ENCODE measurements at places on chromosomes 11 and 22.

DNA sequence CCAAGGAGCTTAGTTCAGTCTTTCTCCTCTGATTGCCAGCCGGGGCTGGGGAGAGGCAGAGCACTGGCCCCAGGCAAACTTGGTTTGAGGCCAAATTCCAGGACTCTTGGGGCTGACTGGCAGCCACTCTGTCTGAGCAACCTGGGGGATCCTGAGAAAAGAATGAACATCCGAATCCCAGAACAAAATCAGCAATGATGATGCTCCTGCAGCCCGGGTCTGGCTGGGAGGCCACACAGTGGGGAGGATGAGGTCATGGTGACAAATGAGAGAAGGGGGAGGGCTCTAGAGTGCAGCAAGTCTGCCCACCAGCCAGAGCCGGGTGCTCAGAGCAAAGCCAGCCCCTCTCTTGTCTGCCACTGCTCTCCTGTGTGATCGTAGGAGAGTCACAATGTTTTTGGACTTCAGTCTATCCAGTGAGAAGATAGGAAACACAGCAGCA, 71.8 kb upstream of the PAX6 start:
- no peak for DNase-seq

- DNase-seq: no peak
These were observed 1.3 kb upstream of the WNT7B start for GRCh38 chr22:45978275-45978713.

GRCh38 chr11:12435264-12435663, 57.9 kb downstream of the PARVA start:
- no peak for DNase-seq

DNA sequence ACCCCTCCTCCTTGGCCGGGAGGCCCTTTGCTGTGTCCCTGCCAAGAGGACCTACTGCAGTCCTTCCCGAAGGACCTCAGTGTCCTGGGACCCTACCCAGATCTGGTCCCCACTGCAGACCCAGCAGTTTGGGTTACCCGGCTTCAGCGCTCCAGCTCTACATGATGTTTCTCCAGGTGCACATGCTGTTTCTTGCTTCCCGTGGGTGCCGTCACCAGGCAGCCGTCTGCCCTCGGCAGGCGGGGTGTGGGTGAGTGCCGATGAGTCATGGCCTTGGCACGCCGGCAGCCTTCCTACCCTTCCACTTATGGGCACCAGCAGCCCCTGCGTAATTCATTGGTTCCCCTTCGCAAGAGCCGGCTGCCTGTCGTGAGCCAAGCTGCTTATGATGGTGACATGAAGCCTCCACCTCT, 101.8 kb downstream of the BCR start:
- DNase-seq: no peak

DNA sequence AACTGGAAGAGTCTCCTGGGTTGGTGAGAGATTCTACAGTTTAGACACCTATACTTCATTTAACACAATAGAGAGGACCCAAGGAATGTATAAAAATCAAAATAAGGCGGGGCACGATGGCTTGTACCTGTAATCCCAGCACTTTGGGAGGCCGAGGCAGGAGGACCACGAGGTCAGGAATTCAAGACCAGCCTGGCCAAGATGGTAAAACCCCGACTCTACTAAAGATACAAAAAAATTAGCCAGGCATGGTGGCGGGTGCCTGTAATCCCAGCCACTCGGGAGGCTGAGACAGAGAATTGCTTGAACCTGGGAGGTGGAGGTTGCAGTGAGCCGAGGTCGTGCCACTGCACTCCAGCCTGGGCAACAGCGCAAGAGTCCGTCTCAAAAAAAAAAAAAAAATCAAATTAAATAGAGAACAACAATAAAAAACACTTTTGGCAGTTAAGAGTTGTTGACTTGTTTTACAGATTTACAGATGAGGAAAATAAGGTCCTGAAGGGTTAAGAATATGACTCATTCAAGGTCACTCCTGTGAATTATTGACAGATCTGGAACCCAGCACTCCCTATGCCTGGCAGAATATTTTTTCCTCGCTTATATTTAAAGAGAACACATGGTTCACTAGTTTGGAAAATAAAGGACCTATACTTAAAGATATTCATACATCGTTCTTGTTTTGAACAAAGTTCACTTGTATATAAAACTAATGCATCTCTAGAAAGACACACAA, 5.2 kb downstream of the LGR4 start:
- DNase-seq: no peak

DNA sequence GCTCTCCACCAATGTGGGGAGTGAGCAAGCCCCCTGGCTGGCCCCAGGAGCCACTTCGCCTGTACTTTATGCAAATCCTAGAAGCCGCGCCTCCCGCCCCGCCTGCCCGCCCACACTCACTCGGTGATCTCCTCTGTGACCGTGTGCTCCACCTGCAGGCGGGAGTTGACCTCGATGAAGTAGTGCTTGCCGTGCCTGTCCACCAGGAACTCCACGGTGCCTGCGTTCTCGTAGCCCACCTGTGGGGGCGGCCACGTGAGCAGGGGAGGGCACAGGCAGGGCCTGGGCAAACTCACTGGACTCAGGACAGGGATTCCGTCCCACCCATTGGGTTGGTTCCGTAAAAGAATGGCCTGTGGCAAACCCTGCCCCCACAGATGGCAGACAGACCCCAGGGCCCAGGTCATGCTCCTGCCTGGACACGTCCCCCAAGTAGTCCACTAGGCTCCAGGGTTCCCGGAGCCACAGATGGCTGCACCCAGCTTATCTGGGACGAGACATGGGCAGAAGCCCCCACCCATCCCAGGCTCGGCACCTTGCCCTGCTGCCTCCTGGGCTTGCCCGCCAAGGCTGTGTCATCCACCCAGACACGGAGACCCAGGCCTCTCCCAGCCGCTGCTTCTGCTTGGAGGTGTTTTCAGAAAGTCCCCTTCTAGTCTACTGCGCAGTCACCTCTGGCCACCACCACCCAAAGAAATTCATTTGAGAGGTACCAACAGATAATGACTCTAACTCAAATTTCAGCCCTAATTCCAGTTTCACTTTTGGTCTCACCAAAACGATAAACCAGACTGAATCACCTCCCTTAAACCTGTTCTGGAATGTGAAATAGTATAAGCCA, 12.1 kb downstream of the LRFN4 start:
- no peak for DNase-seq

DNA sequence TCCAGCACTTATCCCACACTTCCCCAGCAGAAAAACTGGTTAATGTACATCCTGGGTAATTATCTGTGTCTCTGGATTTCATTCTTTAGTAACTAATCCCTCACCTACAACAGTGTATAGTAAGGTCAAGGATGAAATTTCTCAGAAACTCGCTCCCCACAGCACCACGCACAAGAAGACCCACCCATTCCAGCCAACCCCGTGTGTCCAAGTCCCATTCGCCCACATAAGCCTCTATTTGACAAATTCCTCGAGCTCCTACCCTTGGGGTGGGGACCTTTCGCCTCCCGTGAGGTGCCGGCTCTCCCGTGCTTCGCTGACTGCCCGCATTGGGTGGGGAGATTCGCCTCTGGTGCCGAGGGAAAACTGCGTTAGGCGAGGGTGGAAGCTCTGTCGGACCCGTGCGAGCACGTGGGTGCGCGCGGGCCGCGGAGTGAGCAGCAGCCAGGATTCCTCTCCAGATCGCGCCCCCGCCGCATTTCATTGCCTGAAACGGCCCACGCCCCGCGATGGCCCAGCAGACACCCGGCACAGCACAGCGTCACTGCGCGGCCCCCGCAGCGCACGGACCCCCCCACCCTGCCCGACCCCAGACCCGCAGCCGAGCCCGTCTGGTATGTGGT, 866 bp downstream of the EXPH5 start:
- DNase-seq: no peak

DNA sequence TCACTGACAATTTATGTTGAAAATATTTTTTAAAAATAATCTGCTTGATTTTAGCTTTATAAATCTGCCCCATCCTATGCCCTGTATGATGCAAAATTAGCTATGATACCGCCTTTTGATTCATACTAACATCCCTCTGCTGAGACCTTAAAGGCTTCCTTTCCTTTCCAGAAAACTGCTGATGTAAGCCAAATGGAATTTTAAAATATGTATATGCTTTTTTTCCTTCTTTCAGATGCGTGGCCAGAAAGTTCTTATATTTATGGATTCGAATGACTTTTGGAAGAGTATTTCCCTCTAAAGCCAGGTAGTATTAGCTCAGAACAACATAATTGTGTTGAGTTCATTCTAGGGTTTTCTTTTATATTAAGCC, 34.5 kb downstream of the SFI1 start:
- DNase-seq: no peak

- no peak for DNase-seq
These were observed 11.1 kb downstream of the NUMA1 start for GRCh38 chr11:72069200-72069599.

GRCh38 chr11:19912958-19913892, 200.6 kb downstream of the NAV2 start:
- DNase-seq: no peak

- DNase-seq: no peak
These were observed 7.3 kb upstream of the PES1 start for GRCh38 chr22:30598986-30599385.

GRCh38 chr11:46338988-46339666, 8.1 kb upstream of the DGKZ start:
- no peak for DNase-seq

- DNase-seq: no peak
These were observed 309.5 kb downstream of the CADM1 start for GRCh38 chr11:115194802-115195110.

GRCh38 chr11:27331981-27332380, 31.0 kb downstream of the CCDC34 start:
- no peak for DNase-seq

DNA sequence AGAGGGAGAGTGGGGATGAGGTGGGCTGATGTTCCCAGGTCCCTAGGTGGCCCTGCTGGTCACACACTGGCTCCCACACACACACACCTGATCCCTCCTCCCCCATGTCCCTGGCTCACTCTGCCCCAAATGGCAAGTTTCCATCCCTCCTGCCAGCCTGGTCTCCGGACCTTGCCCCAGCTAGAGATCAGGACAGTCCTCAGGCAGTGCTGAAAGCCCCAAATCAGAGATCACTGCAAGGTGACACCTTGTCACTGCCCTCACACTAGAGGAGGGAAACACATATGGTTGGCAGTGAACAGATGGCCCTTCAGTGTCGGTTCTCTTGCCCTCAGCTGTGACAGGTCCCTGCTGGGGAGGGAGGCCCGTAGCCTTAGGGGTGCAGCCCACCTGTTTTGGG, 7.6 kb downstream of the TMPRSS5 start:
- no peak for DNase-seq

DNA sequence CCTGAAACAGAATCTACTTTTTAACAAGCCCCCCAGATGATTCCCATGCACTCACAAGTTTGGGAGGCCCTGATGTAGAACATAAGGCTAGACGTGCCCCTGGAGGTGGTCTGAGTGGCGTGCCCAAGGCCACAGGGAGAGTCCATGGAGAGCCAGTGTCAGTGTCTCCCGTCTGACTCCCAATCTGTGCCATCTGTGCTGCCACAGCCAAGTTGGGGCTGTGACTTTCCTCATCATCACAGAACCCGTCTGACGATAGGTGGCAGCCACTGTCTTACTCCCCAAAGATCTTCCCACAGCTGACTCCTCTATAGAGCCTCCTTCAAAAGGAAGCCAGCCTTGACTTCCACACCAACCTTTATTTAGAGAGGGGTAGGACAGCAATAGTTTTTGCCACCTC, 470.5 kb downstream of the SOX6 start:
- DNase-seq: no peak

GRCh38 chr11:285021-285893, 3.7 kb upstream of the PGGHG start:
- DNase-seq: peak; percentile 88

DNA sequence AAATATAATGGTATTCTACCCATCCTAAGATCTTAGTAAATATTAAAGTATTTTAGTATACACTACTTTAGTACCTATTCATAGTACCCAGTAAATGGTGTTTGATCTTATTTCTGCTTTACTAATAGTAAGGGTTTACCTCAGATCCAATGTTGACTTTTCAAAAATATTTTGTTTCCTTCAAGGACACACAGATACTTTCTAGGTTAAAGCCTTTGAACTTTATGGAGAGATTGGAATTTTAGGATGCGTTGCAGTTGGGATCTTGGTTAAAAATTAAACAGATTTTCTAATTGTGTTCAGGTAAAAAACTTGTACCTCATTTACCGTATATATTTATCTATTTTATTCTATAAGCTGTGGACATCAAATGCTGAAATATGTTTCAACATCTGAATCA, 73.3 kb downstream of the CYP2R1 start:
- DNase-seq: no peak

GRCh38 chr11:16312233-16312765, 44.0 kb downstream of the SOX6 start:
- DNase-seq: no peak

GRCh38 chr11:58900479-58901420, 38.5 kb upstream of the GLYATL1 start:
- DNase-seq: no peak

GRCh38 chr22:42172773-42173172, 42.2 kb upstream of the CYP2D6 start:
- DNase-seq: no peak

GRCh38 chr22:28600546-28601143, 79.0 kb downstream of the TTC28 start:
- no peak for DNase-seq

DNA sequence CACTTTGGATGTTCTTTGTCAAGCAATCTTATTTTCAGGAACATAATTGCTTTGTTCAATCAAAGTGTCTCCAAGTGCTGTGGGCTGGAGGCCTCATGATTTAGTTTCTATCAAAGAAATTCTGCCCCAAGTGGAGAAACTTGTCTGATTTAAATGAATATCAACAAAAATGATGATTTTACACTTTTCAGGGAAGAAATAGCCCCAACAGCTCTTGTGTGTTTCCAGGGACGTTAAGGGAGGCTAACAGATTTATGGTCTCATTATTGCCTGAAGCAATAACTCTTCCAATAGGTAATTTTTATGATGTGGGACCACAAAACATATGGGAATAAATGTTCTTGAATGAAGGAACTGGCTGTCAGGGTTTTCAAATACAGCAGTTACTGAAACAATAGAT, 699.1 kb downstream of the FAM181B start:
- no peak for DNase-seq

DNA sequence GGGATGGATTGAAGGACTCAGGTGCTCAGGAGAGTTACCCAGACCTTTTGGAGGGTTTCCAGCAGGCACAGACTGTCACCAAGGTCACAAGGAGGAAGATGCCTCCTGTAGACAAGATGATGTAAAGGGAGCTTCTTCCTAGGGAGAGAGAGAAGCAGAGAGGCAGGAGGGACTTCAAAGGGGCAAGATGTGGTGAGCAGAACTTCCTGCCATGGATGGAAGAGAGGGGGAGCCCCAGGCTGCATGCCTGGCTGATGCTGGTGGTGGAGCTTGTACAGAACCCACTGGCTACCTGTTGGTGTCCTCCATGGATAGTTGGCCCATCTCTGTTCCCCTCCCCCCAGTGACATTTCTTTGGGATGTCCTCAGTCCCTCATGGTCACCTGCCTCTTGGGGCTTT, 4.2 kb downstream of the HEPN1 start:
- DNase-seq: no peak

DNA sequence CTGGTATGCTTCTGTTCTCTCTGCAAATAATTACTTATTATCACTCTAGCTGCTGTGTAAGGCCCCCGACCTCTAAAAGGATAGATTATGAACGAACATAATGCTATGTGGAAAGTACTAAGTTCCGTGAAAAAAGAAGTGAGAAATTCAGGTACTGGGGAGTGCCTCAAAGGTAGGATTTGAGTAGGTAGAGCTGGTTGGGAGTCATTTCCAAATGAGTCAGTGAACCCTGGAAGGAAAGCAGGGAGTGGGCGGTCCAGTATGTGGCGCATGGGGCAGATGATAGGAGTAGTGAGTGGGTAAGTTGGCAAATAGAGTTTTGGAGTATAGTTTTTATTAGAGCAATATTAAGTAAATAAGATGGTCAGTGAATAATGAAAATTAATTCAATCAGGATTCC, 2.4 kb downstream of the ZC3H12C start:
- DNase-seq: no peak

- DNase-seq: no peak
These were observed 1684.7 kb upstream of the RAG2 start for GRCh38 chr11:38282718-38283117.
